ENCODE measurements at places on chromosomes 4 and X. TPM values are rescaled to one million over a fixed set of nuclear protein-coding genes. Genes with fewer than 3 reads are reported as not detected.

The HSFX4 gene
- not detected for total RNA-seq

The TLR6 gene
- total RNA-seq: 2.9 TPM

The ETDB gene
- total RNA-seq: not detected

The ZNF630 gene
- 3.0 TPM for total RNA-seq

The NDST4 gene
- total RNA-seq: not detected

The SPIN2A gene
- 0.17 TPM for total RNA-seq

The SASH3 gene
- not detected for total RNA-seq

The AMTN gene
- total RNA-seq: not detected

The GLUD2 gene
- total RNA-seq: 0.34 TPM
